ENCODE measurements at places on chromosomes 5 and 9.
A peak's percentile ranks its signal among the peaks of the same experiment; 100 is the strongest.

DNA sequence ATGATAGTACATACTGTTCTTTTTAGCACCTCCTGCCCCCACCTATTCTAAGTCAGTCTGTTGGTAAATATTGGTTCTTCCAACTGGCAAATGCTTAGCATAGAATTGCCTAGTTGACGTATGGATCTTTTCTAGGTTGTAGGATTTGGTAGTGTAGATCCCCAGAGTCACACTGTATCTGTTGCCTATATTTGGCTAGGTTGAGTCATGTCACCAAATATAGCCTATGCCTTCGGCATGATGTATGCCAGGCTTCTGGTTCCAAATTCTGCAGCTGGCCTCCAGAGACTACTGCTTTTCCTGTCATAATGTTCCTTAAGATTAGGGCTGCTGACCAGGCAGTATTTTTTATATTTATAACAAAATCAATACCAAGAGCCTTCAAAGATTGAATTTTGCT is 38.2 kb downstream of the CPEB4 start:
- DNase-seq: peak; percentile 53

DNA sequence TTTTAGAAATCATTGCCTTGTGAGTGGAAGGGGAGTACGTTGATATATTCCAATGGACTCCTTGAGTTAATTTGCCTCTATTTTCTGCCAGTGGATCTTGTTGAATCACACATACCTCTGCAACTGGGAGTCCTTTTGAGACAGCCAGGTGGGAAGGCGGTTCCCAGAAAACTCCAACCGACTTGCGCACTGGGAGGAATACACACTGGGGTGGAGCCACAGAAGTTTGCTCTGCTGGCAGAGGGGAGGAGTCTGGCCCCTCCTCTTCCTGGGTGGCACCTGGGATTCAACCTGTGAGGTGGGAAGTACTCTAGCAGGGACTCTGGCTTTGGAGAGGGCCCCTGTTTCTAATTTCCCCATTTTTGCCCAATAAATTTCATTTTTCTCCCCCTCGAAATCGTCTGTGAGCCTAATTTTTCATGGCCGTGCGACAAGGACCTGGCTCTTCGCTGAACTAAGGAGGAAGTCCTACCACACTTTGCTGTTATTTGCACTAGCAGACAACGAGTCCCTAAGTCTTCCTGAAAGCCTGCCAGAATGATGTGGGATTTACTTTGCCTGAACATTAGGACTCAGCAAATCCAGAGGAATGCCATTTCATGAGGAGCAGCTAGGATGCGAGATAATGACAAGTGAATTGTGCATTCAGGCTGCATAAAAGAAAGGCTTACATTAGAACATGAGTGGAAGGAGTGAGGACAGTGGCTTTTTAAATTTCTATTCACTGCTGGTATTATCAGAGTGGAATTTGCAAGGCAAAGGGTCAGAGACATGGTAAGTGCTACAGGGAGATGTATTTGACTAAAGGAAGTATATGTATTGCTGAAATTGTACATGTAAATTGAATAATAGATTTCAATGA is 67.2 kb downstream of the PRLR start:
- DNase-seq: no peak

DNA sequence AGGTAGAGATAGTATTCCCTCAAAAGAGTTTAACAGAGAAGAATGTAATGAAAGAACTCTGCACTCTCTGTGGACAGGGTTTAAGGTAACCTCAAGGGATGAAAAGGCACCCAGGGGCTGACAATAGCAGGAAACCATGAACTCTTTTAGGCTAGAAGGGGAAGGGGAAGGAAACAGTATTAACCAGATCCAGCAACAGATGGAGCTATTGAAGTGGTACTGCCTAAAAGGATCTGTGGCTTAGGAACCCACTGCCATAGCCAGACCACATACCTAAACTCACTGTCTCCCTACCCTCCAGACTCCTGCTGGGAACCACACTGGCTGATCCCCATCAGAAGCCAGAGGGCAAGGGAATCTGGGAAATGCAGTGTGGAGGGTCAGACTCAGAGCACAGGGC is 35.5 kb downstream of the PLGRKT start:
- no peak for DNase-seq

DNA sequence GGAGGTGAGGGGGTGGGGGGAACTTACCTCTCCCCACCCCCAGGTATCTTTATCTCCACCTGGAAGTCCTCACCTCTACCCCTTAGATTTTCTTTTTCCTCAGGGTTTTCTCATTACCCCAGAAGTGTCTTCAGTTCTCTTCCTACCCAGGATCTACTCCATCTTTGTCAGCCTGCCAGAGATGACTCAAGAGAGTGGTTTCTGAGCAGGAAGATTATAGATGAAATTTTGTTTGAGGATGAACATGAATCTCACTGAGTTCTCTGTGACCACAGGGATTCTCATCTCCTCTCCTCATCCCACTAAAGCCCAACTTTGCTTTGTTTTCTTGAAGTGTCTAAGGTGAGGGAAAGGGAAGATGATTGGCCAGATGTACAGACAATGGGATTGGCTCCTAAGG is 5.2 kb upstream of the HINT2 start:
- no peak for DNase-seq

- DNase-seq: no peak
These were observed 14.5 kb upstream of the CAMSAP1 start for GRCh38 chr9:135921749-135922310.

GRCh38 chr5:129917224-129917623 is 13.0 kb downstream of the CHSY3 start:
- no peak for DNase-seq

DNA sequence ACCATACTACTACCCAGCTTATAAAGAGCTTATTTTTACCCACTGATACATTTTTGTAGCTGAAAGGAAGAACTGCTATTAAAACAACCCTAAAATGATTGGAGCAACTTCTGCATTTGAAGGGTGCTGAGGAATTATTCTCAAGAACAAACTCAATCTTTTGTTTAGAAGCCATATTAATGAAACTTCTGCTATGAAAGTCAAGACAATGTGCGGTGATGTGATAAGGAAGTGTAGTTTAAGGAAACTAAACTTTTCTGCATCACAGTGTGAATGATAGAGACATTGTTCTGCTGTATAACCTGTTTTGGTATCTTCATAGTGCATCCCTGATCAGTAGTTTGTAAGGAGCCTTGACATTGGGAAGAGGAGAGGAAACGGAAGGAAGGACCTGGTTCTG is 408.5 kb downstream of the TMEM38B start:
- DNase-seq: no peak

DNA sequence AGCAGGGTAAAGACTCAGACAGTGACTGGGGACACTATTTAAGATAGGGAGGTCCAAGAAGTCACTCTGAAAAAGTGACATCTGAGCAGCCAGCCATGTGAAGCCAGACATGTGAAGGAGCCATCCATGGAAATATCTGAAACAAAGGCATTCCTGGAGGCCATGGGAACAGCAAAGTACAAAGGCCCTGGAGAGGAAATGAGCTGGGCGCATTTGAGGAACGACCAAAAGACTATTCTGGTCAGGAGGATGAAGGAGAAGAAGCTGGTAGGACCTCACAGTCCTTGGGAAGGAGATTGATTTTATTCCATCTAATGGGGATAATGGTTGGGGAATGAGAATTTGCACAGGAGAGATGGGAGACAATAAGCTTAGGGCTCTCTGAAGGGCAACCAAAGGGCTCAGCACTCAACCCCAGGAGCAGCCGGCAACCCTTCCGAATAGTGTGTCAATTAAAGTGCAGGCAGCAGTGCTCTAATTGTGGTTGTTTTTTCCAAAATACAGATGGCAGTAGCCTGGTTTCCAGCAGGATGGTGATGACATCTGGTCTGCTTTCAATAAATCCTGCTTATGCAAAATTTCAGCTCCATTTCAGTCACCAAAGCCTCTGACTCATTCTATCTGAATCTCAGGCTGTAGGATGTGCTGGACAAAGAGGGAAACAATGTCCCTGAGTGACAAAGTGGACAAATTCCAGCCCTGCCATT is 26.7 kb downstream of the FOXI1 start:
- peak; percentile 60 for DNase-seq

GRCh38 chr5:53399926-53400697 is 80.3 kb upstream of the FST start:
- no peak for DNase-seq

DNA sequence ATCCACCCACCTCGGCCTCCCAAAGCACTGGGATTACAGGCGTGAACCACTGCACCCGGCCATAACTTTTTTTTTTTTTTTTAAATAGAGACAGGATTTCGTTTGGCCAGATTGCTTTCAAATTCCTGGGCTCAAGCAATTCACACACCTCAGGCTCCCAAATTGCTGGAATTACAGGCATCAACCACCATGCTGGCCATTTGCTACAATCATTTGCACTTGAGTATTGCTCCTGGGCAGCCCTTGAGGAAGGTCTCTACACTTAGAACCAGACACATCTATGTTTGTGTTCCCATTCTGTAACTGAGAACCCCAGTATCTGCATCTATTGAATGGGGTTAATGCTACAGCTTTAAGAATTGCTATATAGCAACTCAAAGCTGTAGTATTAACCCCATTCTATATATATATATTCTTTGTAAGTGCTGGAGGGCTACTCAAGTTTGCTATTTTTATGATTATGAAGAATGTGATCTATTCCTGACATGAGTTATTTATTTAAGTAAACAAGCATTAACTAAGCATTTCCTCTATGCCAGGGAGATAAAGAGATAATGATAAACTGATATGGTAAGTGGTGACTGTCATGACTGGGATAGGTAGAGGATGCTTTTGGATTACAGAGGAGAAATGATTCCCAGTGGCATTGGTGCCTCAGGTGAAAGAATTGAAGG is 496.5 kb upstream of the TNC start:
- no peak for DNase-seq

DNA sequence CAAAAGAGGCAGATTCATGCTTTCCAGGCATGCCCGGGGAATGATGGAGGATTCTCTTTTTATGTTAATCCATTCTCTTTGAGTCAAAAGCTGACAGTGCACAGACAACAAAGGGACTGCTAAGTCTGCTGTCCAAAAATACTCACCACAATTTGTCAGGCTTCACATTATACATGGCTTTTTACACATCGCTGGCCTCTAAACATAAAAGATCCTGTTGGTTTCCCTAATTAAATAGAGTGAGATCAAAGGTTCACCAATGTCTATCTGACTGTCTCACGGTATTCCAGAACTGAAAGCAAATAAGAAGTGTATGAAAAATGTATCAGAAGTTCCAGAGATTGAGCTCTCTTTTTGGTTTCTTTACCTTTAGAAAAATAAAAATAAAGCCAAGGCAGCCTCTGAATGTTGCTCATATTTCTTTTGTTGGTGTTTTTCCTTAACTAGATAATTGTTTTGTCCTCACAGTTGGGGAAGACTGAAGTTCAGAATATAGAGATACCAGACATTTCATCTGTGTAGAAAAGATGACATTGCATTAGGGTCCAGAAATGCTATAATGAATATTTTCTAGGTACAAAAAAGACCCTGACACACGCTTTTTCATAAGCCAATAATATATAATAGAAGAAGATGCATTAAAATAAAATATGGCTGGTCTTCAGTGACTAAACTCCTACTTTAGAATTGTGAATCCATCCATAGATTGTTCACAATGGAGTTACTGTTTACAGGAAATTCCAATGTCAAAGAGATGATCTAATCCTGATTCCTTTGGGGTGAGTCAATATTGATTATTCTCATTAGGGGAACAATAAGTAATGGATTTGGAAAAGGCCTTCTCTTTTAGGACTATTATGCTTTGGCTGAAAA is 688.2 kb upstream of the CDH6 start:
- DNase-seq: no peak

DNA sequence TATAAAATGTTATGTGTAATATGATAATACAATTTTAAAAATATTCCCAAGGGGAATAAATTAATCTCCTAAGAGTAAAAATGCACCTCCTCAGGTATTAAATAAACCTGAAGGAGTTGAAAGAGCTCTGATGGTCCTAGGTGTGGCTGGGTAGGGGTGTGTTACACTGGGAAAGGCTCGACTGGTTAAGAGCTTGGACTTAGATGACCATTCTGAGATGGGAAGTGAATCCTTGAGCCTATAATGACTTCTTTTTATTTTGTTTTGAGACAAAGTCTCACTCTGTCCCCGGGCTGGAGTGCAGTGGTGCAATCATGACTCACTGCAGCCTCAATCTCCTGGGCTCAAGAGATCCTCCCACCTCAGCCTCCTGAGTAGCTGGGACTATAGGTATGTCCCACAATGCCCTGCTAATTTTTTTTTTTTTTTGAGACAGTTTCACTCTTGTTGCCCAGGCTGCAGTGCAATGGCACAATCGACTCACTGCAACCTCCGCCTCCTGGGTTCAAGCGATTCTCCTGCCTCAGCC is 9.2 kb upstream of the HABP4 start:
- DNase-seq: no peak

- no peak for DNase-seq
These were observed 61.7 kb downstream of the DAP start for GRCh38 chr5:10699281-10699874.

- no peak for DNase-seq
These were observed 41.3 kb upstream of the GRHPR start for GRCh38 chr9:37381094-37381741.

- no peak for DNase-seq
These were observed 450.5 kb downstream of the ELAVL2 start for GRCh38 chr9:23375511-23375910.

Measured in Ammon's horn (tissue), 1 donor.